Stimulated activated CD4-positive, alpha-beta T cell treated with anti-CD3 and anti-CD28 coated beads, Interleukin-12 subunit alpha, Interleukin-12 subunit beta, amount 100 ng/mL, for 48 hours (primary cell): ENCODE measurements at places on chromosomes 3 and 15.

- DNase-seq: no peak
Observed at GRCh38 chr3:25281041-25281731, 146.9 kb upstream of the RARB start.

DNA sequence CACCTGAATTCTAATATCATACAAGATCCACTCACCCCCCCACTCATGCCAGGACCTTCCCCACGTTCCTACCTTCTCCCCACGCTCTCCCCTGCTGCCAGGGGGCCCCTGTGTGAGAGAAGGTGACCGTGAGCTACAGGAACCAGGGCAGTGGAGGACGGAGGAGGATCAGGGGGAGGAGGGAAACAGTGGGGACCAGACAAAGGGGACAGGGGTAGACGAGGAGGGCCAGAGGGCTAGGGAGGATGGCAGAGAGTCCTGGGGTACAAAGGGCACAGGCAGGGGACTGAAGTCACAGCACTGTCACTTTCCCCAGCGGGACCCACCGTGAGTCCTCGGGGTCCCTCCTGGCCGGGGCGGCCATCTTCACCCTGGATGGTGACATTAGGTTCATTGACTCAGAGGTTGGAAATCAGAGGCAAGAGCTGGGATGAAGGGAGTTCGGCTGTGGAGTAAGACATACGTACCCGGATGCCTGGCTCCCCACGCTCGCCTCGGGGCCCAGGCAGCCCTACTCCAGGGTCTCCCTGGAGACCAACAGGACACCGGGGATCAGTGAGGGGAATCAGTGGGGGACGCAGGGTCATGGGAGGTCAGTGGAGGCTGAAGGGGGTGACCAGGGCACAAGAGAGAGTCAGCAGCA, 6.3 kb upstream of the UCN2 start:
- DNase-seq: no peak

DNA sequence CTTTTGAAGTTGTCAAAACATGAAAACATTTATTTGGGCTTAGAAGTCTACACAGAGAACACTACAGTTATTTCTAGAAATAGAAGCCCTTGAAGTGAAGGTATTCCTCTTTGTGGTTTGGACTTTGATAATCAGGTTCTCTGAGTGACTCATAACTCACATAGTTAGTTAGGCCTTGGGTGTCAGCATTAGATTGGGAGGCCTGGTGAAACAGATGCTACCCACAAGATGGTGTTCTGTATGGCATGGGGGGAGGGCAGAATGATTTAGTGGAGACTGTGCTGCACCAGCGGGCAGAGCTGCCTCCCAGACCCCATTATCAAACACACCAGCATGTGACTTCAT, 108.9 kb upstream of the ETV5 start:
- DNase-seq: no peak

DNA sequence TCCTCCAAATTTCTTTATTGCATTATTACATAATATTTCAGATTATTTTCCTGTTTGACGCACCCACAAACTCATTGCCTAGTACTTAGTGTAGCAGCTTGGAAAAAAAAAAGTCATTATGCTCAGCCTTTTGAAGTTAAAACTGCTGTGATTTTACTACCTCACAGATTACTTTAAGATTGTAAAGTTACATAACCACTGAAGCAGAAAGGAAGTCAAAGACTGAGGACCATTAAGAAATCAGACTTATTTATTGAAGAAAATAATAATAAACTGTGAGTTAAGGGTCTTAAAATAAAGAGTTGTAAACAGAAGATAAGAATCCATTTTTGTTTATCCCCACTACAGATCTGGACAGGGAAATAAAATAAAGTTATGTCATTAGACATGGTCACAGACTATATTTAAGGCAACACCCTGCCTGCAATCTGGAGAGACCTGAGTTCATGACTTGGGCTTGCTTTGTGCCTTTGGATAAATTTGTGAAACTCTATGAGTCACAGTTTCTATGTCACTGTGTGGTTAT, 212.1 kb upstream of the ROBO2 start:
- DNase-seq: no peak

GRCh38 chr15:63075015-63075983, 32.8 kb downstream of the TPM1 start:
- no peak for DNase-seq

GRCh38 chr15:66925721-66926120, 139.7 kb upstream of the SMAD3 start:
- DNase-seq: no peak

DNA sequence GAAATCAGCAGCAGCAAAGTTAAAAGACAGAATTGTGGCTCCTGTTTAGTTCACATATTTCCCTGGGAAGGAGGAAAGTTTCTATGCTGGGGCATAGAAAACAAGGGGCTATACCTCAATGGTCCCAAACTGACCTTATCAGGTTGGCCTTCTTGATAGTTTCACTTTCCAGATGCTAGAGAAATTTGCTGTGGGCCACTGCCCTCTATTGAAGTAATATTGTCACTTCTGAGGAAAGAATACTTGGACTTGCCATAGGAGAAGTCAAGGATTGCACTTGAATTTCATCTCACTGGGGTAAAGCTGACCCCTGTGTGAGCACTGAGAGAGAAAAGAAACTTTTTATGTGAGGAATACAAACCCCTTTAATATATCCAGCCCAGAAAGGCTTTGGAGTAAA, 49.3 kb upstream of the XCR1 start:
- no peak for DNase-seq

DNA sequence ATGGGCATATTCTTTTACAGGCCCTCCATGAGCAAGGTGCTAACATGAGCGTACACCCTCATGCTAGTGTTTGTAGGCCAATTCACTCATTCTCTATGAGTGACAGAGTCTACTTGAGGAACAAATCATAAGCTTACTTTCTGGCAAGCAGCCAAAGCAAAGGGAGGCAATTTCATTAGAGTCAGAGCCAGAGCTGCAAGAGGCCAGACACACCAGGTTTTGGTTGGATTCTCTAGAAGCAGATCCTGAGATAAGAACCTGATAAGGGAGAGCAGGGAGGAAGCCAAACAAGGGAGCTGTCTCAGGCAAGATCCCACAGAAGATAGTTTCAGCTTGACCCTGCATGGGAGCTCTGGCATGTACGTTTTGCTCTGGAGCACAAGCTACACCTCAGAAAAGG, 214.1 kb upstream of the CTNNB1 start:
- no peak for DNase-seq

DNA sequence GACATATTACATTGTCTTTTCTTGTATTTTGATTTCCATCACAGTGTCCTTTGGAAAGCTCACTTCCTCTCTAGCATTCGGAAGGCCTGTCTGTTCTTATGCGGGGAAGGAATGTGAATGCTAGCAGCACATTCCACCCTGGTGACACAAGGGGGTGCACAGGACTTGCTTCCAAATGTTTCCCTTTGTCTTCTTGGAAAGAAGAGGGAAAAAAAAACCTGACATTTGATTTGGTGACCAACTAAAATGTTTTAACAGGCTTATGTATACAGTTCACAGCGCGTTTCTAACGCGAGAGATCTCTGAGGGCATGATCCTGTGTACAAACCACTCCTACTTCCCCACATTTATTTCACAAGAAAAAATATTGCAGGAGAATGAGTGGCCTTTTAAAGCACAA, 107.6 kb upstream of the FXR1 start:
- DNase-seq: no peak

GRCh38 chr15:78212546-78213424, 21.6 kb downstream of the ACSBG1 start:
- no peak for DNase-seq
